NCI-H2171 treated with DMSO at 0.1 percent for 48 hours (cell line): ENCODE measurements at places on chromosomes 7 and 10.

- no peak for DNase-seq
Observed at GRCh38 chr10:101388676-101389276, 34.8 kb downstream of the BTRC start.

DNA sequence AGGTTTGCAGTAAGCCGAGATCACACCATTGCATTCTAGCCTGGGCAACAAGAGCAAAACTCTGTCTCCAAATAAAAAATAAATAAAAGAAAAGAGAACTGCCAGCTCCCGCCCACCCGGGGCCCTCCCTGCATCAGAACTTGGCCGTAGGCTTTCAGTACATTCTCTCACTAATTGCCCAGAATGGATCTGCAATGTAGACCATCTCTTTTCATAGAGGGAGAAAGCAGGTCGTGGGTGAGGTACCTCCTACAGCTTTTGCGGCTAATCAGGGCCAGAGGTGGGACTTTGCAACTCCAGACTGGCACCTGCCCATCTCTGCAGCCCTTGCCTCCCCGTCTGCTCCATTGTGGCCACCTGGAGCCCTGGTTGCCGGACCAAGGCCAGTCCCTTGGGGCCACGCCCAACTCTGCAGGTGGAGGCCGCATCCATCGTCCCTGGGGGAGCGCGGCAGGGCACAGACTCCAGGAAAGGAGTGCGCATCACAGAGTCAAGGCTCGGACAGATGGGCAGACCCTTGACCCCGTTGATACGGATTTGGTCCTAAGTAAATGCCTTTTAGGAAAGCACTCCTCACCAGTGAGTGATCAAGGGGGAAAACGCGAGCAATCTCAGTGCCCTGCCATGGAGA lies 179.1 kb upstream of the SH2B2 start:
- DNase-seq: no peak

- DNase-seq: no peak
Observed at GRCh38 chr10:80598084-80598798, 60.5 kb downstream of the SH2D4B start.

- no peak for DNase-seq
Observed at GRCh38 chr10:99908512-99908911, 101.2 kb downstream of the DNMBP start.

- DNase-seq: no peak
Observed at GRCh38 chr10:82310839-82311238, 435.8 kb downstream of the NRG3 start.

DNA sequence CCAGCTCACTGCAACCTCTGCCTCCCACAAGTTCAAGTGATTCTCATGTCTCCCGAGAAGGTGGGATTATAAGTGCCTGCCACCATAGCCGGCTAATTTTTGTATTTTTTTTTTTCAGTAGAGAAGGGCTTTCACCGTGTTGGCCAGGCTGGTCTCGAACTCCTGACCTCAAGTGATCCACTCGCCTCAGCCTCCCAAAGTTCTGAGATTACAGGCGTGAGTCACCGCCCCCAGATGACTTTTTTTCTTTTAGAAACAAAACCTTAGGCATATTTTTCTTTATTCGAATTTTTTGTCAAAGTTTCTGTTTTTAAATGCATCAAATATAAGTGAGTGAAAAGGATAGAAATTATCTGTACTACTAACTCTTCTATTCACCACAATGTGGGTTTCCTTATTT lies 113.1 kb downstream of the LRRC4 start:
- no peak for DNase-seq

GRCh38 chr7:64300641-64301405 lies 12.9 kb upstream of the ZNF736 start:
- no peak for DNase-seq

GRCh38 chr7:52482076-52482475 lies 553.4 kb upstream of the POM121L12 start:
- no peak for DNase-seq

- DNase-seq: no peak
Observed at GRCh38 chr7:112431803-112432202, 18.5 kb upstream of the IFRD1 start.
